ENCODE measurements at places on chromosomes 11 and 22.

DNA sequence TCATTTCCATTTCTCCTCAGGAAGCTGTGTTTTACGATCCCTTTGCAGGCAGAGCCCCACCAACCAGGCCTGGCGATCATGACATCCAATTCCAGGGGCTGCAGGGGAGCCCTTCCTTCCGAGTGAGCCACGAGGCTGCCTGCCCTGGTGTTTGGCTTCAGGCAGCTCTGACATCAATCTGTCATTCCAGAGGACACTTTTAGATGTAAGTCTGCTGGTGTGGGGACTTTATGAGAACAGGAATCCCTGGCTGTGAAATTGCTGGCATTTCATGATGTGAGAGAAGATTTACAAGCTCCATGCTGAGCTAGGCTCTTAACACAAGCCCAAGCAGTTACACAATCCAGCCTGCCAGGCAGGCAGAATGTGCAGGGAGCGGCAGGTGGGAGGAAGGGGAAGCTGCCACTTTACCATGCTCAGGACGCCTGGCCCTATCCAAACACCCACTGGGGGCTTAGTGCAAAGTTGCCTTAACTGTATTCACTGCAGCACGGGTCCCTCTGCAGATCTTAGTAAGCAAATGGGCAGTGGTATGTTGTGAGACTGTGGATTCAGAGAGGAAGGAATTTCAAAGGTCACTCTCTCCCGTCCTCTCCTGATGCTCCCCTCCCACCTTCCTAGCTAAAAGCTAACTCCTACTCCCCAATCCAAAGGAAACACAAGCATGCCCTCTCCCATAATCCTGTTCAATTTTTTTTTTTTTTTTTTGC, 43.4 kb upstream of the MICAL2 start:
- no peak for DNase-seq

DNA sequence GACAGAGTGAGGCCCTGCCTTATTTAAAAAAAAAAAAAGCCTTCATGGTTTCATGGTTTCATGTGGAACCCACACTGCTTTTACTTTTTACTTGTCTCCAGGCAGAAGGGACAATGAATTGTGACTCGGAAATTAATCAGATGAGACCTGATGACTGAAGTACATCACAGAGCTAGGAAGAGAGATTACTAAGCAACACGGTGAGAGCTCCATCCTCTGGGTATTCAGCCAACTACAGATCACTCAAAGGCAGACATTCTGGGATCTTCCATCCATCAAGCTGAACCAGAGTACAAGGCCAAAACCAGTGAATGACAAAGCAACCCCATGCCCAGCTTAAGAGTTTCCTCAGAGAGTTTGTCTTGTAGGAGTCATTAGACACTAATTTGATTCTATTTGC, 433.2 kb downstream of the SOX6 start:
- no peak for DNase-seq

- DNase-seq: no peak
These were observed 352.5 kb upstream of the CCDC179 start for GRCh38 chr11:23212807-23213206.

GRCh38 chr22:36022162-36022561, 6.5 kb downstream of the RBFOX2 start:
- DNase-seq: no peak

DNA sequence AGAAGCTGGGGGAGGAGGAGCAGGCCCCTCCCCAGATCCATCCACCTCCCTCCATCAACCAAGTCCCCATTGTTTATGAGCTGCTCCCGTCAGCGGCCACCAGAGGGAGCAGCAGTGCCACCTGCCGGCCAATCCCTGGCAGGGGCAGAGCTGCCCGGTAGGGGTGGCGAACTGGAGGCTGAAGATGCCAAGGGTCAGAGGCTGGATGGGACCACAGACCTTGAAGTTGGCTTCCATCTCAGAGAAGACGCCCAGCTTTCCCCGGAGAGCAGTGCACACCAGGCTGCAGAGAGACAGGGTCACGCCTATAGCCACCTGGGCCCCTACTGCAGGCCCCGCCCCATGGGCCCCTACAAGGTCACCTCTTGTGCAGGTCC, 3.6 kb downstream of the FIBP start:
- DNase-seq: peak; percentile 57

DNA sequence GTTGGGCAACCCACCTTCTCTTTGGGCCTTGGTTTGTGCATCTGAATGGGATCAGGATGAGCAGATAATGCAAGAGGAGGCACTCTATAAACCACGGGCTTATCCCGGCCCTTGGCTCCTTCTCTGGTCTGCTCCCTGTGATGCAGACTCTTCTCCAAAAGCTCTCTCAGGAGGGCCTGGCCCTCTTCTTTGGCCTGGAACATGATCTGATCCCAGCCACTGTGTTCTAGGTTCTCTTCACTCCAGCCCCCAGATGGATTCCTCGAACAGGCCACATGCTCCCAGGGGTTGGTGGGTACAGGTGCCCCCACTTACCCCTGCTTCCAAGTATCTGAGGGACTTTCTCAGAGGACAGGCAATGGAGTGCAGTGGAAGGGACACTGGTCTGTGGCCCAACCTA, 8.7 kb upstream of the UCP3 start:
- DNase-seq: no peak

DNA sequence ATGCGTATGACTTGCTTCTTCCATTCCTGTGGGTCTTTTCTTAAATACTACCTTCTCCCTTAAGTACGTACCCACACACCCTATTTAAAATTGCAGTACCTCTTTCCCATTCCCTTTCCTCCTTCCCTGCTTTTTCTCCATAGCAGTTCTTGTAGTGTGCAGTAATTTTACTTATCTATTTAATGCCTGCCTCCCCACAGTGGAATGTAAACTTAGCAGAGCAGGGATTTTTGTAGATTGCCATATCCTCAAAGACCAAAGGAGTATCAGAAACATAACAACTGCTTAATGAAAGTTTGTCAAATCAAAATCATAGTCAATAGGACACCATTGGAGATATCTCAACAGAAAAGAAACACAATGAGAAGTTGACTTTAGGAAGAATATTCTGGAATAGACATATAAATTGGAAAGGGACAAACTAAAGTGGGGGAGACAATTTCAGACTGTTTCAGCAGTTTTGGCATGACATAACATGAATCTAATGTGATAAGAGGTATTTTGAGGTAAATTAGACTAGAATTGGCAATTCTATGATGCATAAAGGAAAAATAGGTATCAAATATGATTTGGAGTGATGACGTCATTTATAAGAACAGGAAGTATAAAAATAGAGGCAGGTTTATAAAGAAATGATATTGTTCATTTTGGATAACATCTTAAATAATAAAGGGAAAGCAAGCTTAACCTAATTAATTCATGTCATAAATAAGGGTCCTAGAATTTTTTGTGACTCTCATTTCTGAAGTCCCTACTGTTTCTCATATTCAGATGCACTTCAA, 188.4 kb downstream of the SOX6 start:
- no peak for DNase-seq

DNA sequence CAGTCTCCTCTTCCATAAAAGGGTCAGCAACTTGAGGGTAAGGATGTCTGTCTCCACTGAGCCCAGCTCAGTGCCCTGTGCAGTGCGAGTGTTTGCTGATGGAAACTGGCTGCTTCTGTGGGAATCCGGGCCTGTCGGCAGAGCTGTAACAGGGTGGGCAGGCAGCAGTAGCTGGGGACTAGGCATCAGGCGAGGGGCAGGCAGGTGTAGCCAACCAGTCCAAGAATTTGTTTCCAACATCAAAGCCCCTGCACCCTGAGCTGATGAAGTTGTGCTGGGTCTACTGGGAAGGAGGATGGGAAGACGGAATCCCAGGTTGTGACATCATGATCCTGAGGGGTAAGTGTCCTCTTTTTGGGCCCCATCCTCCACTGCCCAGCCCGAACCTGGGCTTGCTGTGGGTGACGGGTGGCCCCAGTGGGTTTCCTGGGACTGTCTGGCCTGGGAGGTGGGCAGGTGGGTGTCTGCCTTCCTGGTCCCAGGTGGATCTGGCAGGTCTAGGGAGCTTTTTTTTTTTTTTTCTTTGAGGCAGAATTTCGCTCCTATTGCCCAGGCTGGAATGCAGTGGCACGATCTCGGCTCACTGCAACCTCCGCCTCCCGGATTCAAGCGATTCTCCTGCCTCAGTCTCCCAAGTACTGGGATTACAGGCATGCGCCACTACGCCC, 11.0 kb downstream of the SLC29A2 start:
- no peak for DNase-seq

GRCh38 chr22:43628250-43628649, 183.9 kb downstream of the EFCAB6 start:
- DNase-seq: no peak

GRCh38 chr11:91174193-91174592, 951.3 kb upstream of the CHORDC1 start:
- DNase-seq: no peak

- no peak for DNase-seq
These were observed 73.7 kb upstream of the KIRREL3 start for GRCh38 chr11:127074151-127074761.

Measured in activated naive CD8-positive, alpha-beta T cell treated with anti-CD3 and anti-CD28 coated beads, Interleukin-2, amount 50 U/mL, for 16 hours (primary cell).